BJ (cell line): ENCODE measurements at places on chromosomes 3 and 15.

DNA sequence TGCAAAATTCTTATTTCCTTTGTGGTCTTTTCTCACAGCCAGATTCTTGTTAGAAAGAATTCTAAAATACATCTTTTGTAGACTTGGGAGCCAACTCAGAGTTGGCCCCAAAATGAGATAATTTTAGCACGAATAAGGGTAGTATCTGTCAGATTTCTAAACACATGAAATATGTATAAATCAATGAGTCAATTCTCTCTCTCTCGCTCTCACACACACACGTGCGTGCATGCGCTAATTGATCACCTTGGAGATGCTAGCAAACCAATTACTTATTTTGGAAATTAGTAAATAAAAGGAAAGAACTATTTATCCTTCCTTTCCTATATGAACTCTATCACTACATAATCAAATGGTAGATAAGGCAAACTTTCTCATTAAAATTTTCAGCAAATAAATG lies 32.9 kb upstream of the PIK3R4 start:
- no peak for DNase-seq

DNA sequence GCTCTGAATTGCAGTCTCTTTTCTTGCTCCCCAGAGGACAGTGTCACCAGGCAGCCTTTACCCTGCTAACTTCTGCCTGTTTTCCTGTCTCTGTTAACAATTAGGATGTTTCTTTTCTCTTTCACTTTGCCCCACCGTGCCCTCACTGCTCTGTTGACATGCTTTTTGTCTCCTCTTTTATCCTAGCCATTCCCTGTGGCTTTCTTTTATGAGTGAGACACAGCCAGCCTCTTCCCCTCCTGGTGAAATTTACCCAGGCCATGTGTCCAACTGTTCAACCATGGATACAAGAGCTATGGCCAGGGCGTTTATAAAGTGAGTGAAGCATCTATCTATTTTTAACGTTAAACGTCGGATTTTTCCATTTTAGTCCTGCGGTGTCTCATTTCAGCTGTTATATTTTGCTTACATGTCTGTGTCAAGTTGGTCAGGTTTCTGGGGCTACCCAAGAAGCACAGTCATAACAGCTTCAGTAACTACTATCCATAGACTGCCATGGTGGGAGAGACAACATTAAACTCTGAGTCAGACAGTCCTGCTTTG lies 443.2 kb upstream of the AZI2 start:
- DNase-seq, result no peak

- DNase-seq, result no peak
Measured at GRCh38 chr3:8499181-8499611, 2.4 kb upstream of the LMCD1 start.

DNA sequence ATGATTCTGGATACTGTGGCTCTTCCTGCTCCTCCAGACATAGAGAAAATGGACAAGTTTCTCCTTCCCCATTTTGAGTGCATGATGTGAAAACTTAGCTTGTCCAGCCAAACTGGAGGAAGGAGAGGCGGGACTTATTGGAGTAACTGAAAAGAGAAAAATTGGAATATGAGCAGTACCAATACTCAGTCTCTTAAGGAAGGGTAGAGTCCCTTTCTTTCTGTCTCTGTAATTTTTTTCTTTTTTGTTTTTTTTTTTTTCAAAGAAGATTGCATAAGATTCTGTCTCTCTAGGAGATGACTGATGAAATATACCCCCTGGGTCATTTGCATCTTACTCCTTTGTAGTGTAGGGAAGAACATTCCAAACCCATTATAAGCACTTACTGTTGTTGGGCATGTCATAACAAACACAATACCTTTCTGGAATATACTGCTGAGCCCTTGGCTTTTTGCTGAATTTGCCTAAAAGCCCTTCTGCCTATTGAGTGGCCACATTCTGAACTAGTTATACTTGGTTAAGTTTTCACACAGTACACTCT lies 498.1 kb upstream of the TPRG1 start:
- DNase-seq, result peak; percentile 34

DNA sequence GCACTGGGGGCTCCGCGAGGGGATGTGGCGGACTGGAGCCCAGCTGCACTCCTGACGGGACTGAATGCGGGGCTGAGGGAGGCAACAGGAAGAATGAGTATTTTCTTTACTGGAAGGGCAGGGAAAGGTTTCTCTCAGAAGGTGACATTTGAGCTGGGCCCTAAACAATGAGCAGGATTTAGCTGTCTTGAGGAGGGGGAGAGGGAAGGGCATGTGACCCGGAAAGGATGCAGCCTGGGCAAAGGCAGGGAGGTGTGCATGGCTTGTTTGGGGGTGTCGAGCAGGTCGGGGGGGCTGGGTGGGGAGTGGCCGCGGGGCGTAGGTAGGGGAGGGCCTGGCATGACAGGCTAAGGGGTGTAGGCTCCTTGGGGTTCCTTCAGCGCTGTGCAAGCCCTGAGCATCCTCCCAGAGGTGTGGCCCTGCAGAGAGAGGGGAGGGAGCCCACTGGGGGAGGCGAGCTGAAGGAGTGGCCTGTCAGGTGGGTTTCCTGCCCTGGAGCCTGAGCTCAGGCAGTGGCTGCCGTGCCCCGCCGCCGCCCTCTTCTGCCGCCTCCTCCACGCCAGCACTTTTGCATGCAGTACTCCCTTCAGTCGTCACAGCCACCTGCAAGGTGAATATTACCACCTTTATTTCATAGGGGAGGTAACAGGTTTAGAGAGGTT lies 17.2 kb upstream of the ANKDD1A start:
- no peak for DNase-seq

DNA sequence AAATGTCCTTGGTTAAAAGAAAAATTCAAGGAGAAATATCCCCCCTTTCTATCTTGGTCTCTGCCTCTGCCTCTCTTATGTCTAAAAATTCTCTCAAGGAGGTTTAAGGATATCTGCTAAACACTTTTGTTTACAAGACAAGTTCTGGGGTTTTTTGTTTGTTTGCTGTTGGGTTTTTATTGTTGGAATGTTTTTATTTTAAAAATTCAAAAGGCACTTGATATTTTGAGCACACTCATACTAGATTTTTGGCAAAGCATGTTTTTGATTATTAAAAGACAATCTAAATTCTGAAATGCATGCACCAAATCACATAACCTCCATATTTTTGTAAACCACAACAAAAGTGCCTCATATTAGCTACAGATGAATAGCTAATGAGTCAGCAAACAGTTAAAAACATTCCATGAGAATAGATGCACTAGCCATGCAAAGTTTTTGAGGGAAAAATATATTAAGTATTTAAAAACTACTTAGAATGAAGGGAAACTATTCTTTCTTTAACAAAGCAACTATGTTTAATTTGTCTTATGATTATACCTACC lies 84.6 kb downstream of the ZBTB20 start:
- peak; percentile 32 for DNase-seq
